ENCODE measurements at places on chromosomes 6 and 20.
A peak's percentile ranks its signal among the peaks of the same experiment; 100 is the strongest.

DNA sequence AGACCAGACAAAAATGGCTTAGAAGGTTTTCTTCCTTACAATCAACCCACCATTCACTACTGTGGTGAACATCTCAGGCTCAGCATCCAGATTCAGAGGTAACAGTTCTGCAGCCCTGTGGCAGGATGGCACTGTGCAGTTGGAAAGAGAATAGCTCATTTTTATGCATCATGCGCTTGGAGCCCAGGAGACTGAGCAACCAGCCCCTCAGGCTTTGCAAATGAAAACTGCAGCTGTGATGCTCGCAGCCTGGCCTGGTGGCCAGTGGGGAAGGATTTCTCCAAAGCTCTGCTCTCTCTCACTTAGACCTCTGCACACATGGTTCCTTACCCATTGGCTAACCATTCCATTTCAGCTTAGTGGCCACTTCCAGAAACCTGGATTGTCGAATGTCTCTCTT lies 45.8 kb downstream of the GABRR2 start:
- no peak for DNase-seq

DNA sequence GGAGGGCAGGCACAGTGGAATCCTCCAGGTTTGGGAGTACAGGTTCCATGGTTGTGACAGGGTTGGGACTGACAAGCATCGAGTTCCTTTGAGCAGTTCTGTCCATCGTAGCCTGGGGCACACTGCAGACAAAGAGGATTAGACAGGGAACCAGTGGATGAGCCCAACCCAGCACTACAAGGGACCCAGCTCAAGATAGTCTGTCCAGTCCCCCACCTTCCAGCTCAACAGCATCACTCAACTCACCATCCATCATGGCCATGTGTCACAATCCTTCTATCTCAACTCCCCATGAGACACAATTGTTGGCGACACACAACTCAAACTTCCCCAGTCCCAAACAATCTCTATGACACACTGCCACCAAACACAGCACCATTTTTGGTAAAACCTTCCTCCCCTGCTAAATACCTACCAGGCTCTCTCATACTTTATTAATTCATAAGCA lies 11.8 kb upstream of the GPSM3 start:
- no peak for DNase-seq

DNA sequence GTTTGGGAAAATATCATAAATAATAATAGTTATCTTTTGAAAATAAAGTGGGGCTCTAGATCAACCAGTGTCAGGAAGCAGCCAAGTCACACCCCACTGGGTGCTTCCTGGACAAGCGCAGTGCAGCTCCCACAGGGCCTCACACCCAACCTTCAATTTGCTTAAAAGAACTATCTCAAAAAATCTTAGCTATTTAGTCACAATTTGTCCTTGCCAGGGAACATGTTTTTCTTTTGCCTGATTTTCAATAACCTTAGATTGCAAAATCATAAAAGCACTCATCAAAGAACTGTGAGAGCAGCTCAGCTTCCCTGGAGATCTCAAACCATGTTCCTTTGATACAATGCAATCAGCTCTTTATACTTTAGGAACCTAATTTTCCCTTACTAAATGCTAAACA lies 1.6 kb upstream of the NCOA7 start:
- DNase-seq, result no peak

DNA sequence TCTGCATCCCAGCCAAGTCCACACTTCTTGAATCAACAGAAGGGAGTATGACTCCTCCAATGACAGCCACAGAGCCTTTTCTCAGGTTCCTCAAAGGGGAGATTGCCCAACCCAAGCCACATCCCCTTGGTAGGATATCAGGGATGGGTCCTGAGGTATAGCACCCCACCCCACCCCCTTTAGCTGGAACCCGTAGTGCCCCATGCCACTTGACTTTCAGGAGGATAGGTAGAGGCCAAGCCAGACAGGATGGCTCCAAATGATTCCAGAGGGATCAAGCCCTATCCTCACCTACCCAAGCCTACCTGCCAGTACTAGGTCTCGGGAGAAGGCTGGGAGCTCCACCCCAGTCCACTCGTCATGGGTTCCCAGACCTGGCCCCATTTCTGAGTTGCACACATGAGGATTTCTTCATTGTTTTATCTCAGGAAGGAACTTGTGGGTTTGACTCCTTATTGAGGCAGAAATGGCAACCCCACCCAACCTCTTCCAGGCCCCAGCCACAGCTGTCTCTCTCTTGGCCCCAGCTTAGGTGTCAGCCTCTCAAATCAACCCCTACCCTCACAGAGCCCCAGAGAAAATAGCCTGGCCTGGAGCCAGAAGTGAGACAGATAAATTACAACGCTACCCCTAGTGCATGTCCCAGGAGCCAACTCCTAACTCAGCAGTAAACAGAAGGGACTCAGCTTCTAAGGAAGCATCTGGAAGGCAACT lies 3.6 kb downstream of the CCND3 start:
- no peak for DNase-seq

DNA sequence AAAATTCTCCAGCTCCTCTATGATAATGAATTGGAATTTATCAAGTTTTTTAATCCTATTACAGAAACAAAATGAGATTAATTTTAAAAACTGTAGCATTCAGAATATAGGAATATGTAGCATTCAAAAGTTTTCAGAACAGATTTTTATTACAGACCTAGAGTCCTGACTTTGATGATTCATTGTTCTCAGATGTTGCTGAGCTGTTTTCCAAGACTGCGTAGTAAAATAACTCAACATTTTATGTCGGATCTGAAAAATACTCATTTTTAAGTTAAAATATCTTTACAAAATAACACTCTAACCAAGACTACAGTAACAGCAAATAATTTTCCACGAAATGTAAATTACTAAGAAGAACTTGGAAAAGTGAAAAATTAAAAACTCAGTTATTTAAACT lies 67.1 kb downstream of the SYCP2 start:
- no peak for DNase-seq

DNA sequence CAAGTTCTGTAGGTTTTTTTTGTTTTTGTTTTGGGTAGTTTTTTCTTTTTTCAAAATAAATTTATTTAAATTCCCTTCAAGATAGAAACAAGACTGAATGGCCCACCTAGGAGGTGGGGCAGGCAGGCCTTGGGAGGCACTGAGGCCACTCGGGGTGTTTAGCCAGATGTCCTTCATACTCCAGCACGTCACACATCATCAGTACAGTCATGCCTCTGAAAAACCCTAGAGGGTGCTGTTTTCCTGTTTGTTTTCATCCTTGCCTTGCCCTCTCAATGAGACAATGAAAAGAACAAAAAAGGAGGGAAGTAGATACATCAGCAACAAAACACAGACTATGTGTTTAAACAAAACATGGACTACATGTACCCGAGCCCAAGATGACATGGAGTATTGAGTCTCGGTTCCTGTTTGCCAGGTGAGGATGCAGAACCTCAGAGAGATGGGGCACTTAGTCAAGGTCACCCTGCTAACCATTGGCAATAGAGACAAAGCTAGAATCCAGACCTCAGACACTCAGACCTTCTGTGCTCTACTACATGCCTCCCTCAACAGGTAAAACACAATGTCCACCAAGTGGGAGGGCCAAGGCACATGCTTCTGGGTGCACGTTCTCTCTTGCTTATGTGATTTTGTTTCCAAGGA lies 26.8 kb upstream of the CLIC5 start:
- no peak for DNase-seq

- DNase-seq, result no peak
Measured at GRCh38 chr6:43310624-43311023, 2.0 kb upstream of the CRIP3 start.

- no peak for DNase-seq
Measured at GRCh38 chr6:70389261-70389660, 24.0 kb upstream of the FAM135A start.

GRCh38 chr6:112636650-112637262 lies 289.6 kb downstream of the RFPL4B start:
- peak; percentile 6 for DNase-seq

DNA sequence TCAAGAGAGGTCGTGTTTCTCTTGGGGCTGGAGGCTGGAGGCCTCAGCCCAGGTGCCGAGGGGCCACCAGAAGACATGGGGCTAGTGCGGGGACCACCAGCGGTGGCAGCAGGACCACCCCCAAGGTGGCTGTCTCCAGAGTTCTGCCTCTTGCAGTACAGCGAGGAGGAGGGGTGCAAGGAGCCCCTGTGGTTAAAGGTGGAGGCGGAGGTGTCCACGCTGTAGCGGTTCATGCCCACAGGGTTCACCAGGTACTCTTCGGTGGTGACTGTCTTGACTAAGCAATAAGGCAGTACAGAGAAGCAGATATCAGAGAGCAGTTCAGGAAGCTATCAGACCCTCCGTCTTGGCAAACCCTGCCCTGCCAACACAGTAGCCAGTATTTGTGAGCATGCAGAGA lies 103.4 kb downstream of the SCML4 start:
- DNase-seq, result no peak

GRCh38 chr20:22834651-22835256 lies 200.4 kb upstream of the SSTR4 start:
- no peak for DNase-seq

DNA sequence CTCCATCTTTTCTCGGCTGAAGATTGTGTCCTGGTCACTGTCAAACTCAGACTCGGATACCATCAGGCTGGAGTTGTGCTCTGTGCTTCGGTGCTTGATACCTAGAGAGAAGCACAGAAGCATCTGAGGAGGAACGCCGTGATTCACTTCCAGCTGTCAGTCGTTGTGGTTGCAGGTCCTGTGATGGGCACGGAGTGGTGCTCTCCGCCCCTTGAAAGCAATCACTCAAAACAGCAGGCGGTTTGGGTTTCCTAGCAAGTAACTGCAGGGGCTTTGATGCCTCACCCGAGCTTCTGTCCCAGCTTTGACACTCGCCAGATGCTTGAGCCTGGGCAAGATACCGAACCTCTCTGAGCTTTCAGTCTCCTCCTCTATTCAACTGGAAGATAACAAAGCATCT lies 52.5 kb downstream of the ALDH5A1 start:
- no peak for DNase-seq

DNA sequence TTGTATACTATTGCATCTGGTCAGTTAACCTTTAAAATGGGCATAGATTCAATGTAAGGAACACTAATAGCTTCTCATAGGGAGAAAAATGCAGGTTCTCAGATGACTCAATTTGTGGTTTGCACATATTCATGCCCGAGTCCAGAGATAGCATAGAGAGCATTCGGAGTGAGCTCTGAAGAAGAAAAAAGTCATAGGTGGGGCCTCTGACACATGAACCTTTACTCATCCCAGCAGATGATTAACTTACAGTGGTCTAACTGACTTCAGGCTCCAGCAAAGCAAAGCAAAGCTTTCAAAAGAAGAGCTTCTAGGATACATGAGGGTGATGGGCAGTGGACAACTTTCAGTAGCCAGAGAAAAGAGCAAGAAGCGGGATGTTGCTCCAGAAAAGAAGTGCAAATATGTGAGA lies 55.3 kb upstream of the BTN3A2 start:
- no peak for DNase-seq
